ENCODE measurements at places on chromosomes 16 and 17. TPM values are rescaled to one million over a fixed set of nuclear protein-coding genes. Genes with fewer than 3 reads are reported as not detected.

DNA sequence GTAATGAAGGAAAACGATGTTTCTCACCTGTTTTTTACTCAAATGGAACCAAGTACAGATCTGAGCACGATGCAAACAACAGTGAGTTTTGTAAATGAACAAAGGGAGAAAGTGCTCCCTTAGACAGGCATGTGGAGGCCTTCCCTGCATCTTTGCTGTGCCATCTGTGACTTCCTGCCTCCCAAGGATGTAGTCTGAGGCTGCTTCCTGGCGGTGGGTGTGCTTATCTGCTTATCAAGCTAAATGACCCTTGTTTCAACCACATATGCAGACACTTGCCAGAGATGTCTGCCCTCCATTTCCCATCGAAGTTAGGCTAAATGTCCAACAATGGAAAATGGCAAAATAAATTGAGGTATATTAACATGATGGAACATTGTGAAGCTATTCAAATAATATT, 34.6 kb downstream of the RGS9 start:
- DNase-seq: no peak

- DNase-seq: no peak
These were observed 58.8 kb downstream of the NT5M start for GRCh38 chr17:17361867-17362539.

GRCh38 chr16:23398987-23399805, 53.8 kb downstream of the COG7 start:
- no peak for DNase-seq

DNA sequence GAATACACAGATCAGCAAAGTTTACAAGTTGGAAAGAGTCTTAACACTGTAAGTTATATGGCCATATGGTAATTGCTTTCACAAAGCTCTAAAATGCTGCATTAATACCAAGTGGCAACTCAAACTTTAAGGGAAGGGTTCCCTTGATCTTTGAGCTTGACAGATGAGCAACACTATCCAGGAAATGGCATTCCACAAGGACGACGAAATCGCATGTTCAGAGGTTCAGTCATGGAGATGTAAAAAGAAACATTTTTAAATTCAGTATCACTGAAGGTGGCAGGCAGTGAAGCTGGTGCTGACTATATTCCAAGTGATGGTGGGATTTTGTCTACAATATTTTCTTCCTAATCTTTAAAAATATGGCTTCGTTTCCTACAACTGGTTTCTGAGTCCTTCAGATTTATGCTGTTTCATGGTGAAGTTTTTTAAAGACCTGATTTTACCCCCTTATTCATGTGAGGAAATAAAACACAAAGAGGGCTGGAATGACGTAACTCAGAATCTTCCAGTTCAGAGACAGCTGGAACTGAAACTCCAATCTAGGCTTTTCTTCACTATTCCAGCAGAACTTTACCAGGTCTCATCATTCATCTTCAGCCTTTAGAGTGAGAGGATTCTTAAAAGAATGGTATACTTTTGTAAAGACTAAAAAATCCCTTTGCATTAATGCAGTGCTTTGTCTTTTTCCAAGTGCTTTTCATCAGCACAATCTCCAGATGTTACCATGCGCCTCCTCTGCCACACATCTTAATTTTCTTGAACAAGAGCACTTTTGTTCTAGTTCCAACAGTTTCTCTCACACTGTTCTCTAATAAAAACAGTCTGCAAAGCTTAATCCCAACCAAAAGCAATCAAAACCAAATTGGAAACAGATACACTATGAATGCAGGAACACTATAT, 20.2 kb downstream of the CHCT1 start:
- no peak for DNase-seq

DNA sequence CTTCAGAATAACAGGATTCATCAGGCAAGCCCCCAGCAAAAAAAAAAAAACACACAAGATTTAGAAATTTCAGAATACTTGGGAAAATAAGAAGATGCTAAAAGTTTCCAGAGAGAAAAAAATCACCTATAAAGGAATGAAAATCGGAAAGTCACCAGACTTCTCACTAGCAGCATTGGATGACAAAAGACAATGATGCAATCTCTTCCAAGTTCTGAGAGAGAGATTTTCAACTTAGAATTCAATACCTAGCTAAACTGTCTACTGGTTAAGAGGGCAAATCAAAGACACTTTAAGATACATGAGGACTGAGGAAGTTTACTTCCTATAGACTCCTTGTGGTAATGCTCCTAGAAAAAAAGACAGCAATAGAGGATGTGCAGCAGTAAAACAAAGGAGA, 23.9 kb upstream of the TNS4 start:
- no peak for DNase-seq

- DNase-seq: no peak
These were observed 51.3 kb upstream of the FBXO47 start for GRCh38 chr17:39018267-39019134.

DNA sequence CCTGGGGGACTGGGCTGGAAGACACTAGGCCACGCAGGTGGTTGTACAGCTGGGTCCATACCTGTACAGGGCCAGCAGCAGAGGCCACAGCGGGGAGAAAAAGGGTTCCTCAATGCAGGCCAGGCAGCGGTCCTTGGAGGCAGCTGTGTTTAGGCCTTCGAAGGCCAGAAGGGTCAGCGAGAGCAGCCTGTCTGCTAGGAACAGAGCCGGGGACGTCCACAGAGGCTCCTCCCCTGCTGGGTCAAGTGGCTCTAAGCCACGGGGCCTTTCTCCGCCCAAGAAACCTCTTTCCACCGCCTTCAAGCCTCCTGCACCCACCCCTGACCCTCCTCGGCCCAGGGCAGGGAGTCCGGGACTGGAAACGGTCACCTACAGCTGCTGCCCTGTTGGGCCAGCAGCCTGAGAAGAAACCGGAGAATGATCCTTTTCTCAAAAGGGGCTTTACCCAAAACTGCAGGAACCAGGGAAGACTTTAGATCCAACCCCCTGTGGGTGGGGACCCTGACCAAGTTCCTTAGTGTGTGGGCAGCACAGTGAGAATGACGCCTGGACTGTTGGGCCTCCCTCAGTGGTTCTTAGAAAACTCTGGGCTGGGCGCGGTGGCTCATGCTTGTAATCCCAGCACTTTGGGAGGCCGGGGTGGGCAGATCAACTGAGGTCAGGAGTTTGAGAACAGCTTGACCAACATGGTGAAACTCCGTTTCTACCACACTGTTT, 8.4 kb upstream of the SPATA2L start:
- no peak for DNase-seq

Gene SLFN14
- 0.18 TPM for total RNA-seq

Gene CDRT15
- total RNA-seq: not detected

Gene ZFPM1
- total RNA-seq: 2.8 TPM

Gene TP53TG3D
- not detected for total RNA-seq

Gene TBX2
- 1.3 TPM for total RNA-seq

Gene NFATC2IP
- 35.2 TPM for total RNA-seq

Measured in cerebellum (tissue), 4 donors.